ENCODE measurements at places on chromosomes 2 and 18.
A peak's percentile ranks its signal among the peaks of the same experiment; 100 is the strongest.

- no peak for DNase-seq
These were observed 190.1 kb upstream of the SLC35G4 start for GRCh38 chr18:11419338-11419737.

GRCh38 chr2:11516984-11517648 lies 16.7 kb upstream of the GREB1 start:
- DNase-seq = no peak

GRCh38 chr18:45792506-45793263 lies 32.8 kb upstream of the SIGLEC15 start:
- DNase-seq = no peak

DNA sequence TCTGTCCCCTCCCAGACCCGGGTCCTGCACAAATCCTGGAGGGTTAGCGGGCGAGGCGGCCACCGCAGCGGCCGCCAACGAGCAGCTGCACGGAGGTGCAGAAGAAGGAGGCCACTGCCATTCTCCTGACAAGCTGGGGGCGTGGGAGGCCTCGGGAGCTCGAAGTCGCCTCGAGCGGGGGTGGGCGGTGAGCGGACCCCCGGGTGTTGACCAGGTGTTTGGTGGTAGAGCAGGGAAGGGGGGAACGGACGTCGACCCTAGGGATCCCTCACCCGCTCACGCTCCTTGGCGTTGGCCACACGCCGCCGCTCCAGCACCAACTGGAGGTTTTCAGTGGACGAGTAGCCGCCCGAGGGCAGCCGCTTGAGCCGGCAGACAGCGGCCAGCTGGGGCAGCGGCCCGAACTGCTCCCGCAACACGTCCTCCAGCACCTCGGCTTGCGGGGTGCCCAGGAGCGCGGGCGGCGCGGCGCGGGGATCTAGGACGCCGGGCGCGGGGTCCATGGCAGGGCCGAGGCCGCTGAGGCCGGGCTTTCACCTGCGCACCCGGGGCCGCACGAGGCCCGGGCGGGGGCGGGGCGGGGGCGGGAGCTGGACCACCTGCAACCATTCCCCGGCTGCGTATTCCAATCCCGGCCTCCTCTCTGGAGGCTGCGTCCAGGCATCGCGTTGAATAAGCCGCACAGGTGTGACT lies at the start of gene FIGLA:
Gene FIGLA (minus strand): TSS at position 508 of the 693 bp plus-strand sequence. CDS start 5 bp downstream, at position 503.
- DNase-seq = no peak

DNA sequence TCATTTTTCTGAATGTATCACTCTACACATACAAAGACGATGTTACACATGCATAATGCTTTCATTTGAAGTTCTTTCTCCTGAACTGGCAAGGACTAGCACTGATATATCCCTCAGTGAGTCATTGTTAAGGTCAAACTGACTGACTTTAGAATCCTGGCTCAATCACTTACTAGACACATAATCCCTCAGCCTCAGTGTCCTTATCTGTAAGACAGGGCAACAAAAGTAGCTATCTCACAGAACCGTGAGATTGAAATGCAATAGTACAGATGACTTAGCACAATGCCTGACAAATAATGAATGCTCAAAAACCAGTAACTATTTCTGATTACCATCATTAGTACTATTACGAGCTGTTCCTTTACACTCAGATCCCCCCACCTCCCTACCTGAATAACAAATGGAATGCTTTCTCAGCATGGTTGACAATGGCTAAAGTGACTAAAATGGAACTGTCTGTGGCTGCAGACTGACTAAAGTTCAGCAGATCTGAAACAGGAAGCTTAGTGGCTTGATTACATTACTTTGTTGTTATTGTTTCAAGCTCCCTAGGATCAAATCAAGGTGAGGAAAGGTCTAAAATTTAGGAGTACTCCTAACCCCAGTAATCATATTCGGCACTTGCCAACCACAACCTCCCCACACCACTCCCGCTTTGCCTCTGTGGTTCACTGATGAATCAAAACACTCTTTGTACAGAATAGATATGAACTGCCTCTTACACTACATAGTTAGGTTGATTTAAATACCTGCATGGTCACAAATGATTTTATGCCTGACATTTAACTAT lies 35.8 kb upstream of the CACNB4 start:
- DNase-seq = no peak

- DNase-seq = no peak
These were observed 94.8 kb upstream of the SEC11C start for GRCh38 chr18:59044855-59045254.

GRCh38 chr18:446941-447560 lies 53.5 kb downstream of the COLEC12 start:
- no peak for DNase-seq

DNA sequence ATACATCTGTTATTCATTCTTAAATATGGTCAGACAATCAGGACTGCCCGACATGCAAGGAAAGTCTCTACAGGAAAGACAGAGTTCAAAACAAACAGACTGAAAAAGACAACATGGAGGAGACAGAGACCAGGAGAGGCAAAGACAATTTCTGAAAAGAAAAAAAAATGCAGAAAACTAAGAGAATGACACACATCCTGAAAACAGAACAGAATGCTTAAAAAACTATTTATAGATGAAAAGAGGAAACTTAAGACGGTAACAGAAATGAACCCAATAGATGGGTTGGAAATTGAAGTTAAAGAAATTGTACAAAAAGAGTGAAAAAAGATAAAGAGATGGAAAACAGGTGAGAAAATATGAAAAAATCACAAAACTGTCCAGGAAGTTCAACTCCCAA lies 95.7 kb downstream of the BCL2 start:
- DNase-seq = no peak

GRCh38 chr2:72300147-72300684 lies 152.6 kb upstream of the CYP26B1 start:
- no peak for DNase-seq

- no peak for DNase-seq
These were observed 163.4 kb downstream of the ARL4C start for GRCh38 chr2:234333168-234334130.

GRCh38 chr18:59500765-59501164 lies 141.7 kb upstream of the LMAN1 start:
- DNase-seq = no peak

DNA sequence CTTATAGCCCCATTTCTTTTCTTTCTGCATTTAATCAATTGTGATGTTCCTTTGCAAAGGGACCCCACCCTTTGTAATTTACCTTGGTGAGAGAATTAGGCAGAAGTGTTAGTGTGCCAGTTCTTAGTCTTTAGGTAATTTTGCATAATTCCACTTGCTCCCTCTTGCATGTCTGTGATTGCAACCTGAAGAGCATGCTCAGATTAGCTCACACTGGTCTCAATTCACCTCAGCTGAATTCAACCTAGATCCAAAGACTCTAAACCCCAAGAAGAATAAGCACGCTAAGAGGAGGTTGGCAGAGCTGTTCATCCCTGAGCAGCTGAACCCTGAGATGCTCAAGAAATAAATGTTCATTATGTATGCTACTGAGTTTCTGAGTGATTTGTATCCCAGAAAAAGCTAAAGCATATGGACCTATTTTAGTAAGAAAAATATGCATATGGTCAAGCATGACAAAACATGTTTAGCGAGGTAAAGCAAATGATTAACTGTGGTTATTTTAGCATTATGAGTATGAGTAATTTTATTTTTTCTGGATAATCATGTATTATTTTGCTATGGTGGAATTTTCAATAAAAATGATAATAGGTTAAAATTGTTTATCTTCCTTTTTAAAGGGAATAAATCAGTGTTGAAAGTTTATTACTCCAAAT lies 299.2 kb upstream of the ZSWIM2 start:
- no peak for DNase-seq

GRCh38 chr2:204116159-204116792 lies 179.7 kb downstream of the ICOS start:
- no peak for DNase-seq

GRCh38 chr2:210562502-210563080 lies 6.2 kb downstream of the CPS1 start:
- no peak for DNase-seq

- no peak for DNase-seq
These were observed 45.3 kb upstream of the PSME4 start for GRCh38 chr2:54015798-54016699.

DNA sequence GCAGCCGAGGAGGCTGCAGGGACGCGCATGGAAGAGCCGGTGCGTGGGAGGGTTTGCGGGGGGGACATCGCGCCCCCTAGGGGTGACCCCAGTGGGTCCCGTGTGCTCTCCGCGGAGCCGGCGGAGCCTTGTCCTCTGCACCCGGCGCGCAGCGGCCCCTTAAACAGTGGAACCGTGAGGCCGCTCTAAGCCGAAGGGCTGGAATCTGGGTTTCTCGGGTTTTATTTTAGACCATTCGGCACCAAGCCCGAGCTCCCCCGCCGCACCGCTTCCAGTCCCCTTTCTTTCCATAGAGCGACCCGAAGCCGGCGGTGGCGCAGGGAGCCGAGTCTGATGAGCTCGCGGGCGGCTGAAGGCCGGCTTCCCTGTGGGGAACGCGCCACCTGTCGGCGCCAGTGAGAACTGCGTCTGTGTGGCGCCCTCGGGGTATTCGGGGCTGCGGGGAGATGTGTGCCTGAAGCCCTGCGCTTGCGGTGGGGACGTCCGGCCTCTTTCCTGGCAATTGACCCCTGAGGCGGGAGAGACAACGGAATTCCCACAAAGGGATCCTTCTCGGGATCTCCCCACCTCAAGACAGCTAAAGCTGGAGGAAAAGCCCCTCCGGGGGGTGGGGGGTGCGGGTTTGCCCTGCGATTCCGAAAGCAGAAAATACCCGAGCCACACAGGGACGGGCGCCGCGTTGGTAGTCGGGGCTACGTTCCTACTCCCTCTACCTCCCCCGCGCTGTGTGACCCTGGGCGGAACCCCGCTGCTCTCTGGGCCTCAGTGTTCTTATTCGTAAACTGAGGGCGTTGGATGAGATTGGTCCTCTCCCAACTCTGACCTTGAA lies 8.2 kb upstream of the EN1 start:
- DNase-seq = peak; percentile 69

DNA sequence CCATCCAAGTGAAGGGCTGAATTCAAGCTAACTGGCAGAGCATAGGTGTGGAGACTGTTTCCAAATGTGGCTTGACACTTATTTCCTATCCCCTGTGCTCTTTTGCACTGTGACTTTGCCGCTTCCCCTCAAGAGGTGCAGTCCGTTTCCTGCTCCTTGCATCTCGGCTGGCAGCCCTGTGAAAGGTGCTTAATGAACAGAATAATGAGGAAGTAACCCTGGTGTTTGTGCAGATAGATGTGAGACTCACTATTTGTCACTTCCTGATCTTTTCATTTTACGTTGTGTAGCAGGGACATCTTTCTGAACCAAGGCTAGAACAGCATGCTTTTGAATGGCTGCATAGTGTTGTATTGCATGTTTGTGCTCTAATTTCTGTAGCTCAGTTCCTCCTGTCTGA lies 60.8 kb downstream of the CEP192 start:
- DNase-seq = no peak
